Activated CD4-positive, alpha-beta T cell treated with anti-CD3 and anti-CD28 coated beads for 24 hours (primary cell): ENCODE measurements at places on chromosomes 7 and 10.

GRCh38 chr7:1331561-1332467, 99.1 kb downstream of the UNCX start:
- DNase-seq, result no peak

DNA sequence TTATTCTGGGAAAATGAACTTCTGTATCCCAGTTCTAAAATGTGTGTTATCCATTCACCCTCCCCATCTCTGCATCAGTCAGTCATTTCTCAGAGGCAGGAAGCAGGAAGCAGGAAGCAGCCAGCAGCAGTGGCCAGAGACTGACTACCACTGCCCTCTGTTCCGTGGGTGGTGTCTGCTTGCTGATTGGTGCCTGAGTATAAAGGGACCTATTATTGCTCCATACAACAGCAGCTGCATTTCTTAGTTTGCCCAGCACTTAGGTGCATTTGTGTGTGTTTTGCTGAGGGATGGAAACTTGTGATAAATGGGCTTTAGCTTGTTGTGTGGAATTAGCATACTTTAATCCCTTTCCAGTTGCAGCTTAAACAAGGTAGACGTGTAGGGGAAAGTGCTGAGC, 582.2 kb downstream of the SORCS1 start:
- no peak for DNase-seq

- no peak for DNase-seq
These were observed 79.6 kb downstream of the ZNF22 start for GRCh38 chr10:45080331-45080730.

GRCh38 chr7:123424463-123424862, 109.9 kb downstream of the IQUB start:
- no peak for DNase-seq

- DNase-seq, result no peak
These were observed 93.9 kb upstream of the AGR3 start for GRCh38 chr7:16975712-16976111.

DNA sequence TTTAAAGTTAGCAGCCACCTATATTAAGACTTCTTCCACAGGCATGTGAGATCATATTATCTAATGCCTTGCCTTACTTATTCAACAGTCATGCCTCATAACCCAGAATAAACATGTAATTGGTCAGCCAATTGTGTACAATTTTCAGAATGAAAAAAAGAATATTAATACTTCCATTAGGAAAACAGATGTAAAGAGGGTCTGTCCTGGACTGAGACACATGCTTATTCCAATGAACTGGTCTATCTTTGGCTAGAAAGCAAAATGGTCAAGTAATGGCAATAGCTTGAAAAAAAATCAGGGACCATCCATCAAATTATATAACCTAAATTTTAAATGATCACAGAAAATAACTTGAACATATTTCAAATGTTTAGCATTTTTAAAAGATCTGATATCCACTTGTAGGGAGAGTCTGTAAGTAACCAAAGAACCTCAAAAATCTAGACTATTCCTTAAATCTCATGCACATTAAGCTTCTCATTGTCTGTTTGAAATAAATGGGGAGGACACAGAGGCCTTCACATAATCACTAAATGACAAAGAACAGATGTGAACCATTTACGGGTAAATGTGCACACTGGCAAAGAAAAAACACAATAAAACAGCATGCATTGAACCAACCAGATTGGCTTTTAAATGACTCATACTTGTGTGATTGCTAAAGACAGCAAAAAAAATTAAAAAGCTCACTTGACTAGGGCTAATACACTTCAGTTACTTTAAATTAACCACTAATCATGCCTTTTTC, 568.8 kb upstream of the PCDH15 start:
- DNase-seq, result no peak

DNA sequence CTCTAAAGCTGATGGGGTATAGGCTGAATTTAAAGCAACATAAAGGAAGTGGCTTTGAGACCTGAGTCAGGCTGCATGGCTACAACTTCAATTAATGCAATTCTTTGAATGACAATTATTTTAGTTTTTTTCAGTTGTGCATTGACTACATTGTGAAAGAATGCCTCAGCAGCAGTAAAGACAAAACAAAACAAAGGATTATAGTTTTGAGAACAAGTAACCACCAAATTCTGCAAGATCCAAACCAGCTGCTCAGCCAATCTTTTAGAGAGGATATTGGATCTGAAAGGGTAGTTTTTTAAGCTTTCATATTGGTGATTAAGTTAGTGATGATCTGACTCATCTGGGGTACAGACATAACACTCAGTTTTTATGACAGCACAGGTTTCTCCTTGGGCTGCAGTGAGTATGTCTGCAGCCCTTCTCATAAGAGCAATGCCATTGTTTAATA, 40.6 kb upstream of the ABCA13 start:
- no peak for DNase-seq

- no peak for DNase-seq
These were observed 123.3 kb downstream of the MICU1 start for GRCh38 chr10:72502581-72502980.

- DNase-seq, result no peak
These were observed 283.5 kb upstream of the ADARB2 start for GRCh38 chr10:2020836-2021235.

GRCh38 chr10:15585303-15585715, 134.4 kb downstream of the ITGA8 start:
- peak; percentile 24 for DNase-seq

DNA sequence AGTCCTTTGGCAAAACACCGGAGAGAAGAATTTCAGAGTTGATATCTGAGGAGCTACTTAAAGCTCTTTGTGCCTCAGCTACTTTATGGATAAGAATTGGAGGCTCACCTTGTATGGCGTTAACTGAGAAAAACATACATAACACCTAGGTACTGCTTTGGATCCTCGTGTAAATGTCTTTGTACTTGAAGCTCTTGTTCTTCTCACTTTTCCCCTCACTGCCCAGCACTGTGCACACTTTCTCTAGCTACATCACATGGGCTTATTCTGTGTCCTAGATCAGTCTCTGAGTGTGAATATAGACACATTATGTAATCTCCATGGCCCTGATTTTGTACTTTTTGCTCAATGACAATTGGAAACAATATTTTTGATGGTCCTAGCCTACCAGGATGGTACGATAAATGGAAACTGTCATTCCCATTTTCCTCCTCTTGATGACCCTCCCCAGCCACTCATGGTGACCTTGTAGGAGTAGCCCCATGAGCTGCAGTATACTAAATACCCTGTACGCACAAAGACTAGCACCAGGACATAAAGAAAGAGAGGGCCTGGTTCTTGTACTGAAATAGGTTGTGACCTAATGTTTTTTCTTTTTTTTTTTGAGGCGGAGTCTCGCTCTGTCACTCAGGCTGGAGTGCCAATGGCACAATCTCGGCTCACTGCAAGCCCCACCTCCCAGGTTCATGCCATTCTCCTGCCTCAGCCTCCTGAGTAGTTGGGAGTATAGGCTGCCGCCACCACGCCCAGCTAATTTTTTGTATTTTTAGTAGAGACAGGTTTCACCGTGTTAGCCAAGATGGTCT, 22.1 kb downstream of the STAMBPL1 start:
- DNase-seq, result no peak

DNA sequence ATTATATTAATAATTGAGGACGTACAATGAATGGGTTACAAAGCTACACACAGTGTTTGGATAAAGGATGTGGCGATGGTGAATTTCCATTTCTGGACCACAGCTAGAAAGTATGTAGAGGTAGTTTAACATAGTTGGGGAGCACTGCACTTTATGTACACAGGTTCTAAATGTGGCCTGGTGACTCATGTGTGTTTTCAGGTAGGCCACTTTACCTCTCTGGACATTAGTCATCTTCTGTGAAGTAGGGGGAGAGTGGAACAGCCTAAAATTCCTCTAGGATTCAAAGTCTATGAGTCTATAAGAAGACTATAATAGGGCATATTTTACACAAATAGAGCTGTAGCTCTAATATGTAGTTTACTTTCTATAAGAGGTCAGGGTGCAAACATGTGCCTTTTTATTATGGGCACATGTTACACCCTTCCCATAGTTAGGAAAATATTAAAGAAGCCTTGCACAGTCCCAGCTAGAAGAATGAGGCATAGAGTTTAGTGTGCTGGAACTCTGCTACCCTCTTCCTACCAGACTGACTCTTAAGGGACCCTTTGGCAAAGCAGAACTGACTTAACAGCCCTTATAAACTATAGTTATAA, 594.9 kb downstream of the LRMDA start:
- DNase-seq, result no peak
